ENCODE measurements at places on chromosomes 5 and 9. TPM values are rescaled to one million over a fixed set of nuclear protein-coding genes. Genes with fewer than 3 reads are reported as not detected.

GRCh38 chr5:167281925-167282324 is 1009.5 kb upstream of the WWC1 start:
- no peak for DNase-seq

GRCh38 chr9:13205824-13206223 is 73.7 kb downstream of the MPDZ start:
- no peak for DNase-seq

DNA sequence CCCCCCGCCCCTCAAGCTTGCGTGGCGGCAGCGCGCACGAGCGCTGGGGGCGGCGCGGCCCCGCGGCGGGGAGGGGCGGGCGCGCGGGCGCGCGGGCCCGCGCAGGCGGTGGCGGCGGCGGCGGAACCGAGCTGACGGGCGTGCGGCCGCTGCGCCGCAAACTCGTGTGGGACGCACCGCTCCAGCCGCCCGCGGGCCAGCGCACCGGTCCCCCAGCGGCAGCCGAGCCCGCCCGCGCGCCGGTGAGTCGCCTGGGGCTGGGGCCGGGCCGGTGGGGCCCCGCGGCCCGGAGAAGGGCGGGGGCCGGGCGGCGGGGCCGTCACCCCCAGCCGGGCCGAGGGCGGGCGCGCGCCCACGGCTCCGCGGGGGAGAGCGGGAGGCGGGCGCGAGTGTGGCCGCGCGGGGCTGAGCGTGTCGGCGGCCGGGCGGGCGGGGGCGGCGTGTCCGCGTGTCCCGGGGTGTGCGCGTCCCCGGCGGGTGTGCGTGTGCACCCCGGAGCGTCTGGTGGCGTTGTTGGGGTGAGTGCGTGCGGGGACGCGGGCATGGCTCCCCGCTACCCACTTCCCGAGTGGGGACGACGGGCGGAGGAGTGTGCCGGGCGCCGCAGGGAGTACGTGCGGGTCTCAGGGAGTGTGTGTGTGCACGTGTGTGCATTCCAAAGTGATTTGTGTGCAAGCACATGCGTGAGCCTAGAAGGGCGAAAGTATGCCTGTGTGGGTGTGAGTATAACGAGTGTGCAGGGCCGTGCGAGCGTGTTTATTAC is at the start of gene NEK6:
Gene NEK6 (plus strand): TSS at position 106 of the 763 bp plus-strand sequence. CDS start 44,016 bp downstream, outside the sequence.
- DNase-seq, result peak; percentile 39

Gene CCNH
- total RNA-seq, result 72.7 TPM

DNA sequence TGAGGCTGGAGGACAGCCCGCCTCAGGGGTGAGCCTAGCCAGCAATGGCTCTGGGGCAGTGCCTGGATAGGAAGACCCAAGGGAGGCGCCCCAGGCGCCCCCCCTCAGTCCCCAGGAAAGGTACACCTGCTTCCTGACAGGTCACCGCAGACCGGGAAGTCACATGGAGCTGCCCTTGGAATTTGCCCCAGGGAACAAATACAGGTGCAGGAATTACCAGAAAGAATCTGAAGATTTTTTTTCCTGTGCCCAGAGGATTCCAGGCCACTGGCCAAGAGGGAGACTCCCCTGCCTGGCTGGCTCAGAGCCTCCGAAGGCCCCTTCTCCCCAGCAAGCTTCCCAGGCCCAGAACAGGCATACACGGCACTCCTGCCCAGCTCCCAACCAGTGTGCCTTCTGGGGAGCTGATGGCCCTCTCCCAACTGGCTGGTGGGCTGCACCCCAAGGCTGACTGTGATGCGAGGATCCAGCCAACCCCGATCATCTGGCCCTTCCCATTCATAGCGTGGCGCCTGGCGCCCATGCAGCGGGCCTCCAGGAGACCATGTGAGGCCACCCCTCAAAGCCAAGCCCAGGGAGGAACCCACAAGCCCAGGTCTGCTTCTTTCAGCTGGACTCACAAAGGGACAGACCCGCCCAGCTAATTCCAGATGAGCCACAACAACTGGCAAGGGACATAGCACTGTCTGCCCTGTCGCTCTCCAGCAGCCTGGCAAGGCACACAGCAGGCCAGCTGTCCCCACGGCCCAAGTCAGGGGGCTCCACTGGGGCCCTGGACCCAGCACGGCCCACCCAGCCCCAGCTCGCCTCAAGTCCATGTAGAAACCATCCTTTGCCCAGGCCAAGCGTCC is 2.3 kb downstream of the TPRN start:
- no peak for DNase-seq

Gene IL3
- 23.1 TPM for total RNA-seq

Gene ENTPD2
- total RNA-seq, result not detected

- DNase-seq, result no peak
Measured at GRCh38 chr5:138699482-138699881, 53.7 kb upstream of the CTNNA1 start.

Gene SMC2
- 61.0 TPM for total RNA-seq

DNA sequence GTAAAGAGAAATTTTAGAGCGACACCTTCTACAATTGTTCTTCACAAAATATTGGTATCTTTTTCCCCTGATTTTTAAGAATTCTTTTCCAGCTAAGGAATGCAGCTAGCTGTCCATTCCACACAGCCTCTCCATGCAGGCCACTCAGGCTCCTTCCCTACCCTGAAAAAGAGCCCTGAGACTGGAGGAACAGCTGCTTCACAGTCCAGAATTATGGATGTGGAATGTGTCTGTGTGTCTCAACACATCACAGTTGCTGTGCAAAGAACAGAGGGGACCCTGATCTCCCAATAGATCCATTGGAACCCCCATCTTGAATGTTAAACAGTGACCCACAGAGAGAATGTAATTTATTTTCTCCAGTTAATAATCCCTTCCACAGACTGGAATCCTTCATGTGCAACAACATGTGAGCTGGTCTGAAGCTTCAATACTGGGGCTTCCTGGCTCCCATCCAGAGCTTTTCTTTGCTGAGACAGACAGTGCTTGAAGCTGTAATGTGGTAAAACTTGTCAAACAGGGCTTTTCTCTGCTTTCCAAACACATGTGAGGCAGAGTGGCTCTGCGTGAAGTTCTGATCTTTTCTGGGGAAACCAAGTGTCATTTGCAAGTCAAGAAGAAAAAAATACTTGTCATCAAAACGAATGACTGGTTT is 53.3 kb upstream of the SMC5 start:
- no peak for DNase-seq

- DNase-seq, result no peak
Measured at GRCh38 chr5:110951373-110951791, 120.1 kb upstream of the TSLP start.

Gene MVB12B
- total RNA-seq, result 1.1 TPM

DNA sequence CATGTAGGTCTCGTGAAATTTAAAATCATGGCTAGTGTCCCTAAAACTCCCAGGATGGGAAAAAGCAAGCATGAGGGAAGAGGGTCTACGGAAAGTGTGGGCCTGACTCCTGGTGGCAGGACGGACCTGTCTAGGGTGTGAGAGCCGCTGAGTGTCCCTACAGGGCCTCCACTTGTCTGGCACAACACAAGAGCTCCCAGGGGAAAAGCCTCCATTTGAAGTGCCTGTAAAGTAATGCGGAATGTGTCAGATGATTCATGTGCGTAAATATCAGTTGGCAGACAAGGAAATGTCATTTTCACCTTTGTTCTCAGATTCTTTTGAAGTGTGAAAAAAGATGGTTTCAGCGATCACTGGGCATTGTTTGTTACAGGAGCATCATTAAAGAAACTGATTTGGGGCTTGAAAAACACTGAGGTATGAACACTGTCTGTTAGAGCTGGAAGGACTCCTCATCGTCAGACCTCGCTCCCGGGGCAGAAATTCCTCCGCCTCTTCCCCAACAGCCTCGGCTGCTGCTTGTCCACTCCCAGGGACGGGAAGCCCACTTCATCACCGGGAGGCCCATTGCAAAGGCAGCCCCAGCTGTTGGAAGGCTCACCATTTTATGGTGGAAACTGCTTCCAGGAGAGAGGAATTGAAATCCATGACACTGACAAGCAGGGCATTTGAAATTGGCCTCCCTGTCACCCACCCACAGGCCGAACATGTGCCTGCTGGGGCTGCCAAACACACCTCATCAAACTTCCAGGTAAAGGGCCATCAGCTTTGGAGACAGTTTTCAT is 240.8 kb downstream of the FSTL4 start:
- no peak for DNase-seq

DNA sequence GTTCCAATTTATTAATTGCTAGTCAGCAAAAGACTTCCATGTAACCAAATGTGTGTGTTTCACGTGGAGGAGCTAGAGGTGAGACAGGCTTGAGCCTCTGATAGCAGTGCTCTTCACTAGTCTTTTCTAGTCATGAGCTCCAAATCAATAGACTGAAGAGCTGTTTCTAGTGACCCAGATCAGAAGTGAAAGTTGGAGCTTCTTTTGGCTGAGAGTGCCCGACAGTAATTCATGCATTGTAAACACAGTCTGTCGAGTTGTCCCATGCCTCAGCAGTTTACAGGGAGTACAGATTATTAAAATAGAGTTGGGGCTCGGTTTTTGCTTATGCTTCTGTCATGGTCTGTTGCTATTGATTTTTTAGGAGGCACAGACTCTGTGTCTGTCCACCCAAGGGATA is 793.1 kb downstream of the DTWD2 start:
- DNase-seq, result no peak

DNA sequence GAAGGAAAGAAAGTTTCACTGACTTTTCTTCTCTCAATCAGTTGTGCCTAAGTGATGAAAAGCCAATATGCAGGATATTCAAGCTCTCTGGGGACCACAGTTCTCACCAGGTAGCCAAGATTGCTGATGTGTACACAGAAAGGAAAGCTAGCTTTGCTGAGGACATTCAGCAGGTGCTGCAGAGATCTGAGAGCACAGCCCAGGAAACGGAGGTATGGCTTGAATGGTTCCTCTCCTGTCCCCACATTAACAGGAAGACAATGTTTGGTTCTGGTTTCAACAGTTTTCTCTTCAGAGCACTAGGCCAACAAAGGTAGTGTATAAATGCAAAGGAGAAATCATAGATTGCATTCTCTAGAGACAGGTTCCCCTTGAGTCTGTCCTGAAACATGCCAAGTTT is 69.6 kb downstream of the PTPDC1 start:
- DNase-seq, result no peak

DNA sequence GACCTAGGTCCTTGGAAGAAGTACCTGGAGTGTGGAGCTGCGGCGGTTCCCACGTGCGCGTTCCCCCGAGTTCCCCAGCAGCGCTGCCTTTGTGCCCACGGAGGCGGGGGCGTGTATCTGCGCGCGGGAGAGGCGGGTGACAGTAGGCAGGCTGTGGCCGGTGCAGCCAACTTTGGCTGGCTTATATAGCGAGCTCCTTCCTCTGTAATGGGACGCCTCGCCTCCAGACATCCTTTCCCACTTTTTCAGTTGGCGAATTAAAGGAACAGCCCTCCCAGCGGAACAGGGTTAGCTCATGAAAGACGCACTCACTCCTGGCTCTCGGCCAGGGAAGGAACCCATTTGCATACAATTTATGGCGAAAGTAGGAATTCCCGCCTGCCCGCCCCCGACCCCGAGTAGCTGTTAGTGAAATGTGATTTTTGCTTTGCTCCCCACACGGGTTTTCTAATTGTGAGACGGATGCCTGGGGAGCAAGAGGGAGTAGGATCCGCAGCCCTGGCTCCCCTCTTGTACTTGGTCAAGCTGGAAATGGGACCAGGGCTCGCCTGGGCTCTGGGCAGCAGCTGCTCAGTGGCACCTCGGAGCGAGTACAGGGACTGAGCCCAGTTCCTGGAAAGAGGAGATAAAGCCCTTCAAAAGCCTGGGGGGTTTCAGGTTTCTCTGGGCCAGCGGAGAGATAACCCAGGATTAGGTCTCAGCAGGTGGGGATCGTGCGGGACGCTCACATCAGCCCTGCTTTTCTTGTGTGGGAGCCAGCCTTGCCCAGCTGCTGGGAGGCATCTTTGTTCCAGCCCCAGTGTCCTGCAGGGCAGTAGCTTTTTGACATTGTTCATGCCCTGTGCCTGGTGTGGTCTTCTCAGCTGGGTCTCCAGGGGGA is at the start of gene TNC:
Gene TNC (minus strand): TSS at position 159 of the 880 bp plus-strand sequence. CDS start 27,139 bp downstream, outside the sequence.
- DNase-seq, result no peak

Gene WDR38
- total RNA-seq, result not detected

Gene NEUROG1
- total RNA-seq, result not detected

DNA sequence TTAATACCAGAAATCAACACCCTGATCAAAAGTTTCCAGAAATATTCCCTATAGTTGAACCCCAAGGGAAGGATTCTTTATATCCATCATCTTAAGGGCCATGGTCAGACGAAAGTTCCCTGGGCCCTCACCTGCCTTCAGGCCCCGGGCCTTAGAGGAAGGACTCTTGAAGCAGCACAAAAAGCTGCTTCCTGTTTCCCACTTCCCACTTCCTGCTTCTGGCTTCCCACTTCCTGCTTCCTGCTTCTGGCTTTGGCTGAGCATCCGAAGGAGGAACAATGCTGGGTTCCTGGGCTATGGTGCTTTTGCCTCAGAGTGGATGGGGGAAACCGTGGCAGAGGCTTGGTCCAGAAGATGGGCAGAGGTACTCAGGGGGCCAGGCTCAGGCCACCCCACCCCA is 25.8 kb upstream of the DAP start:
- no peak for DNase-seq

DNA sequence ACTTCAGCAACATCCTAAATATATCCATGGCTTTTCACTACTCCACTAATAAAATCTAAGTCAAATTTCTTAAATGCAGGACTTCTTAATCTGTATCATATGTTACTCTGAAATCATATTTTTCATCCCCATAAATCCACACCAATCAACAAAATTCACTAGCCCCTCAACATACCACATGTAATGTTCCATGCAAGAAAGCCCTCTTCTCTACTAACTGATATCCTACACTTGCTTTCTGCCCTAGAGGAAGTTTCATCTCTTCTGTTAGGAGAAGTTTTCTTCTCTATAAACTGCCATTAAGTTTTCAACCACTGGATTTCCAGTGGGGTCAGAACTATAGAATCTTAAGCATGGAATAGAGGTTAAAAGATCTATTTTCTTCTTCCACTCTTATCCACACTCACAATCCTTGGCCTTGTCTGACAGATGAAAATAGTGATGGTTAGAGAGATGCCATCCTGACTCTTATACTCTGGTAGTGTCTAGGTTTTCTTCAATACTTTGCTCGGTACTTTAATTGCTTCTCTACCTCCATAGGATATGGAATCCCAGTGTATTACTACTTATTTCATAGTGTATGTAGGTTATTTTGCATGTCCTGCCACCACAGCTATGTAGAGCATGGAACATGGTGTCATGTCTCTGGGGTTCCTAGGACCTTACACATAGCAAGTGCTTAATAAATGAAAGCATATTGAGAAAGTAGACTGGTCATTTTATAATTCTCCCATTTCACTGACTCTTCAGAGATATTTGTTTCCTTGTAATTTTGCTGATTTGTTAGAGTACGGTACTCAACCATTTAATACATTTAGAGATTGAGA is 48.4 kb downstream of the ALDH1A1 start:
- DNase-seq, result no peak

DNA sequence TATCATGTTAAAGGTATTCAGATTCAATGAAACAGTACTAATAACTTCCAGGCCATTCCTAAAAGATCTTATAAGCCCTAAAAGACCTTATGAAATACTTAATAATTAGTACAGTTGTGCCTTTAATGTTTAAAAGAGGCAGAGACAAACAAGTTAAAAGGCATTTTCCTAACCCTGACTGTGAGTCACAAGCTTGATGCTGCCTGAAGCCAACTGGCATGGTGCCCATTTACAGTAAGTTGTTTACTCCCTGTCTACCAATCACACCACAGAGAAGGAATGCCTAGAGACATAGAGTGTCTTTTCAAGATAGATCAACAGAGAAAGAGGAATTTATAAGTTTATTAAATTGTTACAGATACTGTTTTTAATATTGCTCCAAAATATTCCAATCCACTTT is 47.8 kb downstream of the NR3C1 start:
- DNase-seq, result peak; percentile 50

- no peak for DNase-seq
Measured at GRCh38 chr9:14212697-14213420, 101.1 kb downstream of the NFIB start.

Gene UNC13B
- total RNA-seq, result 3.6 TPM

- DNase-seq, result no peak
Measured at GRCh38 chr9:131657940-131658339, 81.9 kb downstream of the RAPGEF1 start.

Gene IFNK
- not detected for total RNA-seq

All from activated CD4-positive, alpha-beta memory T cell treated with anti-CD3 and anti-CD28 coated beads for 36 hours (primary cell).